KG1 (cell line): ENCODE measurements at places on chromosomes 2 and 18.

DNA sequence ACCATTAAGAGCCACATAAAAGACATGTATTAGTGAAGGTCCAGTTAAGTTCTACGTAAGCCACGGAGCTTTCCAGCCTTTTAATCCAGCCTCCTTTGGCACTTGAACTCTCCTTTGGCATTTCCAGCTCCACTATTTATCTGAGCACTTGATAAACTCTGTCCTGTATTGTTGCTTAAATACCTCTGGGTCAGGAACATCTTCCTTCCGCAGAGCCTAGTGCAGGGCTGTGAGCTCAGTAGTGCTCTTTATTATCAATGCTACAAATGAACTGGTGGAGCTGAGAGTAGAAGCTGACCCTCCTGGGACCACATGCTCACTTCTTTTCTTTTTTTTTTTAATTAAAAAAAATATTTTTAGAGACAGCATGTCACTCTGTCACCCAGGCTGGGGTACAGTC lies 4.9 kb downstream of the STPG4 start:
- DNase-seq, result no peak

DNA sequence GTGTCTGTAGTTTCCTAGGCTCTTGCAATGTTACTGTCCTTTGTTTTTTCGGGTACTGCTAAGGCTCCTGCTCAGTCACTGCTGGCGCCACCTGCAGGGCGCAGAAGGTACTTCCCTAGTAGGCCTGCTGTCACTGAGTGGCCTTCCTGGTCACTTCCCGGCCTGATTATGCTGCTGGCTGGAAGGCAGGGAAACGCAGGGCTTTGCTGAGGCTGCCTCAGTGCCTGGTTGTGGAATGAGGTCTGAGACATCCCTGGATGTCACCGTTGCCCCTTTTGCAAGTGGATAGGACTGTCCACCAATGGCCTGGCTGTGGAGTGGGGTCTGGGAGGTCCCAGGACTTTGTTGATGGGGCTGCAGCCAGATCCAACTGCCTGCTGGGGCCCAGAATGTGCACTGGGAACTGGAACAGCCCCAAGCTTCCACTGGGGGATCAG lies 13.1 kb downstream of the DAW1 start:
- DNase-seq, result peak; percentile 3

DNA sequence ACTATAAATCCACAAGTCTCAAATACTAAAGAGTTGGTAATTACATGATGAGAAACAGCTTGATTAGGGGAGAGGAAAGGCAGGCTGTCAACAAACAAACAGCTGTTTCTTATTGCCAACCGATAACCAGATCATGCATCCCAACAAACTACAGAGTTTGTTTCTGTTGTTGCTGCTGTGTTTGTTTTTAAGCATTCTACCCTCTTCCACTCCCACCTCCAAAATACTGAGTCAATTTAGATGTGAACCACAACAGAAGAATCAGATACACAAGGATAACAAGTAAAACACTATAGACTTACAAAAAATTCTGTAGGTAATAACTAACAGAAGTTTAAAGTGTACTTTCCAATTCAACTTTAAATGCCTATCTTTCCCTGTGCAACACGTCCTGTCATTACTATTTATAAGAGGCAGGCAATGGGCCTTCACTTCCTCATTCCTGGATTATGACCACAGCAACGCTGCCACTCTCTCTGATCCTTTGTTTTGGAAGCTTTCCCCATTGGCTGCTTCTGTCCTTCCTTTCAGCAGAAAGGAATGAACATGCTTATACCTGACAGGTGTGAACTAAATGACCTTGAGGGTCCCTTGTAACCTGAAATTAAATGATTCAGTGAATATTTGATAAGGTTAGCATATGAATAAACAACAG lies 152.0 kb downstream of the SRBD1 start:
- DNase-seq, result no peak

GRCh38 chr2:95052804-95053479 lies 27.4 kb downstream of the MAL start:
- DNase-seq, result no peak

- no peak for DNase-seq
These were observed 22.6 kb downstream of the PCARE start for GRCh38 chr2:29051730-29052129.

GRCh38 chr2:76985387-76986136 lies 536.6 kb downstream of the LRRTM4 start:
- DNase-seq, result no peak

GRCh38 chr18:49041435-49042245 lies 90.9 kb upstream of the SMAD7 start:
- DNase-seq, result no peak

GRCh38 chr2:190467575-190468083 lies 59.5 kb downstream of the MFSD6 start:
- DNase-seq, result no peak

GRCh38 chr2:44929159-44929734 lies 12.3 kb upstream of the SIX3 start:
- no peak for DNase-seq

GRCh38 chr2:156700681-156701080 lies 264.5 kb downstream of the GPD2 start:
- no peak for DNase-seq

DNA sequence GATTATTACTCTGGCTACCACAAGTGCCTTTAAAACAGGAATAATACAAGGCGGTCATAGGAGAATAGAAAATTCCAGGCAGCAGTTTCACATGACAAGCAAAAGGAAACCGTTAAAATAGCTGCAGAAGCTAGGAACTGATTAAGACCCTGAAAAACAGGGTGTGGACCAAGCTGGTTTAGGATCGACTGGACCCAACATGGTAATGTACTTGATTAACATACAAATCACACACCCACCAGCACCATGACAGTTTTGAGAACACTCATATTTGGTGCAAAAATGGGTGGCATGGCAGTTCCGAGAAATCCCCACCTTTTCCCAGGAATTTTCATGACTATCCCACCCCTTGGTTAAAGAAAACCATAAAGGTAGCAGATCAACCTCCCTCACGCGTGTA lies 51.9 kb upstream of the TMEM163 start:
- DNase-seq, result no peak

DNA sequence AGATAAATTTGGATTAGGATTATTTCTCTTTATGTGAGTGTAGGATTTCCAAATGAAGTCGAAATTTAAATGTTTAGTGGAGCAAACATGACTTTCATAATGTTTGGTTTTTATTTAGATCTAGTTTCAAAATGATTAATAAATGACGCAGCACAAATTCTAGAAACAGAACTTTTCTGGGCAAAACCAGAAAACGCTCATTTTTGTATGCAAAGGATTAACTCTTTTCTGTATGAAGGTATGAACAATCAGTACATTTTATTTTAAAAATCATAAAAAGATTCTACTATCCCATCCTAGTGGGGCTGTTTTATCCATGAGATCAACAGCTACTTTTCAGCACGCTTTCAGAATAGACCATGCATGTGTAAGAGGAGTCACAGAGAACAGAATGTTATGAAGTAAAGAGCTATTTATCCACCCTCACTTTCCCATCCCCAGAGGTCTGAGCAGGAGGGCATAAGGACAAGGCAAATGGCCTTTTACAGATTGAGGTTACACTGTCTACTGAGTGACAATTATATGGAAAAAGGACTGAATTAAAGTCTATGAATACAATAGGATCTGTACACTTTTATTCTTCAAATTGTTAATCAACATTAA lies 270.8 kb downstream of the ZEB2 start:
- DNase-seq, result no peak

DNA sequence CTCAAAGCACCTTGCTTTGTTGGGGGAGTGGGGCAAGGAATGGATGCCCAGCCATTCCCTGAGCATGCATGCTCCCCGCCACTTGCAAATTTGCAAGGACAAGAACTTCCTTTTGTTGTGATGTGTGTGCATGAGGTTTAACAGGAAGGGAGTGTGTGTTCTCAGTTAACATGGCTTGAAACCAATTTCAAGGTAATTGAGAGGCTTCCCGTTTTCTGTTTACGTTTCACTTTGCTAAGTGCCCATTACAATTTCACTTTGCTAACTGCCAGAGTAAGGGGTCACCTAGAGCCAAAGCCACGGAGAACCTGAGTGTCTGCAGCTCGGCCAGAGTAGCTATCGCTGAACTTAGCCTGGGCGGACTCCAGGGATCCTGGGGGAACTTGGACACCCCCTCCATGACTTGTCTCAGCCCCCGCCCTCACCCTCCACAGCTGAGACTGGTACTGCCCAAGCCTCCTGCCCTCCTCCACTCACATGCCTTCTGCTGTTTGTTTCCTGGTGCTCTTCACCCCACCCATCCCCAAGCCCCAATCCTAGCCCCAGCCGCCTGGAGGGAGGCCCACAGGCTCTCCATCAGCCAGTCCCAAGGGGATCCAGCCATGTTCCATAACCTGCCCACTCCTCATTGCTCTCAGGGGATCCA lies 53.6 kb upstream of the LAPTM4A start:
- no peak for DNase-seq

DNA sequence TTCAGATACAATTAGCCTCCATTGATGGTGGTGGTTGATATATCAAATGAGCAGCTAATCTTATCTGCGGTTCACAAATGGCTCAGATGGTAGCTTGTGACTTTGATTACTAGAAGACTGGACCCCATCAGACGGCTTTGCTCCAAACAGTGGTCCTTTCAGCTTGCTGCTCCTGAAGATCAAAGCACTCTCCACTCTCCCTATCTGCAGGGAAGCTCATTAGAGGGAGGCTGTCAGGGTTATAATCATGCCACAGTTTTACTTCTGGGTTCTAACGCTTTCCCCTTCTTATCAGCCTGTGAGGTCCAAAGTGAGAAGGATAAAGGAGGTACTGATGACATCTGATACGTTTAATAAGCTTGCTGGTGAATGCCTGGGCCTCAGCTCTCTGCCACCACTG lies 247.1 kb upstream of the NT5C1B start:
- DNase-seq, result no peak

DNA sequence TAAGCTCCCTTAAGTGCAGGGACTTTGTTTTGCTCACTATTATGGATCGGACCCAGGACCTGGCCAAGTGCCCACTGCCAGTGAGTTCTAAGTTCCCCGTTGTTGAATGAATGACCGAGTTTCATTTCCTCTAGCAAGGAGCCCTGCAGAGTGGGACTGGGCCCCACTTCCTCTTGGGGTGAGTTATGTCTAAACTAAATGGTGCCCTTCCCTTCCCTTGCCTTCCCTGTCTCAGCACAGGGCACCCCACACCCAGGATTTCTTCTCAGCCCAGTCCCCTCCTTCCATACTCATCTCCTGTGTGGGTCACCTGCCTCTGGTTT lies 195.3 kb upstream of the HS6ST1 start:
- peak; percentile 35 for DNase-seq

GRCh38 chr2:225097035-225097434 lies 54.8 kb upstream of the DOCK10 start:
- DNase-seq, result no peak

DNA sequence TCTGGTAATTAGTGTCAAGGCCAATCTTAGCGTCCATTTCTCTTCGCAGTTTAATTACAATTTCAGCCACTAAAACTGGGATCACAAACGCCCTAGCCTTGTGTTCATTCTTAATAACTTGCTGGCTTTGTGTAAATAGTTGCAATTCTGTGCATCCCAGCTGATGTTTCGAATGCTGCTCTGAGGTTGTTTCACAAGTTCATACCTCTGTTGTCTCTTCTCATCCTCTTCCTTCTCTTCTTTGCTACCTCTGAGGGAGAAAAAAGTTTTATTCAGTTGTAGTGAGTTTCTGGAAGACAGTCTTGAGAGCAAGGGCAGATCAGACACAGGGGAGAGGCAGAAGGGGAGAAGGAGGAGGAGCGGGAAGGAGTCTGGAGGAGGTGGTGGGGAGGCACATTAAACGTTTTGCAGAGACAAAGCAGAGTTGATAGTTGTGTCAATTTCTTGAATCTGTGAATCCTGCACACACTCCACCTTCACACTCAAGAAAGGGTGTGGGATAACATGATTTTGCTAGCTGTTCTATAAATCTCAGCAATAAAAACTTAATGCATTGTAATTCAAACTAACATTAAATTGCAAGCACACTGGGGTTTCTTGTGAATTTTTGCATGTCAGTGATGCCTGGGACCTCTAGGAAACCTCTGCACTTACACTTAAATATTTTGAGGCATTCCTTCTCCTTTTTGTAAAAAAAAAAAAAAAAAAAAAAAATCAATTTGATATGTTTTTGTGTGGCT lies 6.8 kb downstream of the MEIS1 start:
- DNase-seq, result peak; percentile 34

DNA sequence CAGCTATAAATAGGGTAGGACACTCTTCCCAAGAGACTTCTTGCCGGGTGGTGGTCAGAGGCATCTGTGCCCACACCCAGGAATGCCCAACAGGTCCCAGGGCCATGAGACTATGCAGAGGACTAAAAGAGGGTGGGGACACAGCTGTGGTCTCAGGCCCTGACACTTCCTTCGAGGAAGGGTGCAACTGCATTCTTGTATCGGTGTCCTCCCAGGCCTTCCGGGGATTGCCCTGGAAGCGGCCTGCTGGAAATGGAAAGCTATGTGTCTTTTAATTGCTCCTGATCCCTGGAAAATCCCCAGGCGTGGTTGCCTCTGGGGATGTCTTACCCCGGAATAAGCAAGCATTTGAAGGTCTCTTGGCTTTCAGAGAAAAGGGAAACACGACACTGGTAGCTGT lies 176.7 kb downstream of the SOX11 start:
- DNase-seq, result no peak

DNA sequence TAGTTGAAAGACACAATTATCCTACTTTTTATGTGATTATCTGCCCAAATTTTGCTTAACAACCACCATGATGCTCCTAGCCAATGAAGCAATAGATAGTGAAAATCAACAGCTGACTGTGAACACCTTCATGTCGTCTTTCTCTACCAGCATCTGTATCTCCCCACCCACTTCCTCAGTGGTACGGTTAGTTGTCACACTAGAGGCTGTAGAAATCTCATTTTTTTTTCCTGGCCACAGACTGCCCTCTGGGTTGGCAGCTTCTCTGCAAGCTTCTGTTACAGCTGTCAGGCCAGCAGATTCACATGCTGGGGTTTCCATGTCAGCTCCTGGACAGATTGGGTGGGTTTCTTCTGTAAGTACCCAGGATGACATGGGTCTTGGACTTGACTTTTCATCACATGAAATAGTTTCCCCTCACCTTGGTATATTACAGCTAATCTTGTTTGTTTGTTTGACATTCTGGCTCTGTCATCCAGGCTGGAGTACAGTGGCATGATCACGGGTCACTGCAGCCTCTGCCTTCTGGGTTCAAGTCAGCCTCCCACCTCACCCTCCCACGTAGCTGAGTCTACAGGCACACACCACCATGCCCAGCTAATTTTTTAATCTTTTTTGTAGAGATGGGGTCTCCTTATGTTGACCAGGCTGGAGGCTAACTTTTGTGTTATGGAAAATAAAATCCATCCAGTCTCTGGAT lies 24.3 kb downstream of the STAT4 start:
- DNase-seq, result no peak

DNA sequence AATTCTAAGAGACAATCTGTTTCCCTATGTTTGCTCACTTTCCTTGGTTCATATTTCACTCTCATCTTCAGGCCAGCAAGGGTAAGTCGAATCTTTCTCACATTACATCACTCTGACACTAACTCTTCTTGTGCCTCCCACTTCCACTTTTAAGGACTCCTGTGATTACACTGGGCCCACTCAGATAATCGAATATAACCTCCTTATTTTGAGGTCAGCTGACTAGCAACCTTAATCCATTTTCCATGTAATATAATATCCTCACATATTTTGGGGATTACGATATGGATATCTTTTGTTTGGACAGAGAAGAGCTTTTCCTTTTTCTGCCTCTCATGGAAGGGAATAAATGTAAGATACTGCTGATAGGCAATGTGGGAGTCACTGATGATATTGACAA lies 2015.7 kb upstream of the LRRTM1 start:
- no peak for DNase-seq
